ENCODE measurements at places on chromosomes 11 and 22.

GRCh38 chr22:16699326-16699725, 106.7 kb upstream of the CCT8L2 start:
- no peak for DNase-seq

DNA sequence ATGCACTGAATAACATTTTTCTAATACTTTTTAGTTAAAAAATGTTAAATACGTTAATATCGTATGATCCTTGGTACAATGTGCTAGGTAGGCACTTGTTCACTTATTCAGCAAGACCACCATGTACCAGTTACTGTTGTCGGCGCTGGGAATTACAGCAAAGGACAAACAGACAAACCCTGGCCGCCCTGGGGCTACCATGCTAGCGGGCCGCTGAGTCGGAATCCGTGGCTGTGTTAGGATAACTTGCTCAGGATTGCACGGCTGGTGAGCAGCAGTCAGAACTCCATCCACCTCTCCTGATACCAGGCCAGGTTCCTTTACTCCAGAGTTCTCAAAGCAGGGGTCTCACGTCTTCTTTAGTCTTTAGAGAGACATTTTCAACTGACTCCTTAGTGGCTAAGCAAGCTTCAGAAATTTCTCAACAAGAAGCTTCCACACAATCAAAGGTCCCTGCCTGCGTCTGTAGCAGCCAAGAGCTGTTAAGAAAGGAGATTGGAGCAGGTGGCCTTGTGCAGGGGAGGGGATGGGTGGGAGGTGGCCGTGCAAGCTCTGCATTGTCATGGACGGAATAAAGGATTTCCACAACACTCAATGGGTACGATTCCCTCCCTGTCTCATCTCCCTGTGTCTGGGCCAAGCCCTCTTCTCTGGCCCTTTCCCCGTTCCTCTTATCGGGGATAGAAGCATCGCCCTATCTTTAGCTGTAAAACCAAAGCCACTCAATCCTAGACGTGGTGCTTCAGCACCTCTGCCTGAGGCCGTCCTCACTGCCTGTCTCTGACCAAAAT, 39.8 kb upstream of the NNMT start:
- no peak for DNase-seq

GRCh38 chr11:88535916-88536547, 198.5 kb upstream of the CTSC start:
- no peak for DNase-seq

- no peak for DNase-seq
These were observed 599.2 kb upstream of the LUZP2 start for GRCh38 chr11:23897453-23898286.

DNA sequence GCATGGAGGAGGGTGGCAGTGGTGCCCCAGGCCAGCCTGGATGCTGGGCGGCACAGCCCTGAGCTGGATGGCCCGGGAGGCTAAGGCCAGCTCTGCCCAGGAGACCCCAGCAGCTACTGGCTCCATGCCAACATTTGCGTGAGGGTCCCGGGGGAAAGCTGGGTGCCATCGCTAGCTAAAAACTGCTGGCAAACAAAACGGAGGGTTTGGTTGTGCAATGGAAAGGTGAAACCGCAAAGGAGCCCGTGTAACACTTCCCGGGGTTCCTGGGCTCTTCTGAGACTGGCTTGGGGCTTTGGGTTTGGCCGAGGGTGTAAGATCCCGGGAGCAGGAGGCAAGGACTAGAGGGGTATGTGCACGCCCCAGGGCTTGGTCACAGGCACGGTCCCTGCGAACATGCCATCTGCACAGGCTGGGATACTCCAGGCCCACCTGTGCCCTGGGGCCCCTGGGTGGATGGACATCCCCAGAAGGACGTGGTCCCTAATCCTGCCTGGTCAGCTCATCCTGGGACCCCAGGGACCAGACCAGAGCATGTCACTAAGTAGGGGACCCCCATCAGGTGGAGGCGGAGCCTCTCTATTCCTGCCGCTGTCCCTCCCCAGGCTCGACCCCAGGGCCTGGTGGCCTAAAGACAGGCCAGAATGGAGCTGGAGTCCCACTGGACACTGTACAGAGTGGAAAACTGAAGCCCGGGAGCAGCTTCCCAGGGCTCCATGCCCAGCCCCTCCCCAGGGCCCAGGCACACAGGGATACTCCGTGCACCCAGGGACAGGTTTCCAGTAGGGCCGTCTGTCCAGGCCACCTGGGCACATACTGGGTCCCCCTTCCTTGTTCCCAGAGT, 44.6 kb downstream of the IGF2 start:
- no peak for DNase-seq

GRCh38 chr11:65130631-65131416, 3.5 kb downstream of the SYVN1 start:
- DNase-seq: no peak

DNA sequence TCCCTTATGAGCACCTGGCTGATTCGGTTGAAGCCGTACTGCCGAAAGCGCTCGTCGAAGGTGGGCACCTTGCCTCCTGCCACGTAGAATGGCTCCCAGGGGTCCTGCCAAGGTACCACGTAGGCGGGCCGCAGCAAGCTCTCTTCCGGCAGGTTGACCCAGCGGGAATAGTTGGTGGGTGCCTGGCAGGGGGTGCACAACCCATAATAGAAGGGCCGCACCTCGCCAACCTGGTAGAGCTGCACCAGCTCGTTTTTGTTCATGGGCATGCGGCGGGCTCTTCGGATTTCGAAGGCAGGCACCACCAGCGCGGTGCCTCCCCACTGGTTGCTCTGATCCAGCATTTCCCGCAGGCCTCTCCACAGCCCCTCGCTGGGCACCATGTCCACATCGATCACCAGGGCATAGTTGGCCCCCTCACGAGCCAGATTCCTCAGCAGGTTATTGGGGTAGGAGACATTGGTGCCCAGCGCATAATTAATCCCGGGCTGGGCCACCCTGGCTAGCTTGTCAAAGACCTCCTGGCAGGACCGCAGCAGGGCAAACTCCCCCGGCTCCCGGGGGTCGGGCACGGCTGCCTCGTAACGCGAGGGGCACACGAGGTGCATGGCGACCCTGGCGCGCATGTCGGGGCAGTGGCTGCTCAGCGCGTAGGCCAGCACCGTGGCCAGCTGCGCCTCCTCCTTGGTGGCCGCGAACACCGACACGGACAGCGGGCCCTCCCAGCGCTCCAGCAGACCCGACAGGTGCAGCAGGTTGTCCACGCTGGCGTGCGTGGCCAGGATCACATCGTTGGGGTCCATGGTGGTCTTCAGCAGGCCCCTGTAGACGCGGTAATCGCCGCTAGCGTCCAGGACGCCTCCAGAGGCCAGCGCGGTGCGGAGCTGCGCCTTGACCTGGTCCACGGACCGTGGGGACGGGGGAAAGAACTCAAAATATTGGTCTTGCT, 679 bp downstream of the B4GAT1 start:
- DNase-seq: no peak

DNA sequence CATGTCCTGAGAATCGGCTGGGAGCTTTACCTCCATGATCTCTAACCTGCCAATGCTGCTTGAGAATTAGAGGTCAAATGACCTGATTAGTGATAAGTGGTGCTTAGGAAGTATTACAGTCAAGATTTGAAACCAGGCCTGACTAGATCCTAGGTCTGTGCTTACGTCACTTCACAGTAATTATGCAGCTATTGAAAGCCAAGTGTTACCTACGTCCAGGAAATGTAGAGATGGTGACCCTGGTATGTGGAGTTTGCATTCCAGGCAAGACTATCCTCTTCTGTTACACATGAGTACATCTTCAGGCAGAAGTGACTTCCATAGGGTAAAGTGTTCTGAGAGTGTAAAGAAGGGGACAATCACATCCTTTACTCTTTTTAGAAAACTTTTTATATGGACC, 530.4 kb upstream of the TENM4 start:
- DNase-seq: no peak

DNA sequence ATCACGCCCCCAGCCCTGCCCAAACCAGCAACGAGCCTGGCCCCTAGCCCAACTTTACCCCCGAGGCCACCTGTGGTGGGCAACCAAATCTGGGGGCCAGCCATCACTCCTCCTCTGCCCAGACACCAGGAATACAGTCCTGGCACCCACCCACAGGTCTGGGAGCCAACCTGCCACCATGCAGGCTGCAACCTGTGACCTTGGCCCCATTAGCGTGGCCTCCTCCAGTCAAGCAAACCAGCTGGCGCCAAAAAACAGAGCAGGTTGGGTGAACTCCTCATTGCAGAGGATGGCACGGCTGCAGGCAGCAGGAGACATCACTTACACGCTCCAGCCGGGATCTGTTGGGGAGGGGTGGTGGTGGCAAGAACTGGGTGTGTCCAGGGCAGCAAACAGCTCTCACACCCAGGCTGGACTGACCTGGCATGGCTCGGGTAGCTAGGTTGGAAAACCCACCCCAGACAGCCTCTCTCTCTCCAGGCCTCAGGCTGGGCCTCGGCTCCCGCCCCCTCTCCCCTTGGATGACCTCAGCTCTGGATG, 65.5 kb upstream of the TCF20 start:
- no peak for DNase-seq

- no peak for DNase-seq
These were observed 49.6 kb upstream of the ME3 start for GRCh38 chr11:86722006-86722405.

GRCh38 chr11:103904324-103904667, 132.1 kb upstream of the DDI1 start:
- DNase-seq: no peak

GRCh38 chr11:64935359-64936081, at the start of gene GPHA2:
Gene GPHA2 (minus strand): TSS chr11:64935893. CDS start chr11:64935460, 433 bp downstream.
- DNase-seq: no peak

DNA sequence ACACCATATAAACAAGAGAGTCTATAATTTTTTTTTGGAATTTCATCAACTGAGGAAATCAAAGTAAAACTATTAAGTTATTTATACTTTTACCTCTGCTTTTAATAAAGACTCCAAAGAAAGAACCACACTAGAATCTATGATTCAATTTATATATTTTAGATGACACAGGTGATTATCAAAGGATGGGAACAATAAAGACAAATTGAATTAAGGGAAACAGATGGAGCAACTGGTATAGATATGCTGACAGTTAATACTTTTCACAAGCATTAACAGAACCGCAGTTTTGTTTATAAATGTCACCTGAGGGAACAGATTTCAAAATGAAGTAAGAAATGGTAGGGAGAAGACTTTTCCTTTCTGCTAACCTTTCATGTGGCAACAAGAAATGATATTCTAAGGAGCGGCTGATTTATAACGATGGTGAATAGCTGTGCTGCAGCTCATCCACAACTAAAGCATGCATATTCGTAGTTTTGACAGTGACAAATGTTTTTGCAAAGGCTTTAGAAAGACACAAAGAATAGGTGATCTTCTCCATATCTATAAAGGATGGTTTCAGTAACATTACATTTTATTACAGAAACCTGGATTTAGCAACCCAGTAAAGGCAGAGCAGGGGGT, 1502.9 kb upstream of the RAG2 start:
- no peak for DNase-seq

DNA sequence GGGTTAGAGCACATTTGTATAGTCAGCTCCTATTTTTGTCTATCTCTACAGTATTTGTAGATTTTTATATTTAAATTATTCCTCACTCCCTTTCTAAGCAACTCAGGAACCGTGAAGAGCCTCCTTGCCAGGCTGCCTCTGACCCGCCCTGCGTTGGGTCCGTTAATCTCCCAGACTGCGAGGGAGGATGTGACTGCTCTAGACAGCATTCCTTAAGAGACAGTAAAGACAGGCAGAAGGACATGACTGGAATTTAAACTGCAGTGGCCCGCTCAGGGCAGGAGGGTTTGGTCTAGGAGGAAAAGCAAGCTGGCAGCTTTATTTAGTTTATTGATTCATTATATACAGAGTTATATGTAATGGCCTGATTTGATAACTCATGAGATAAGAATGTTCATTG, 413.7 kb downstream of the TMEM135 start:
- no peak for DNase-seq

All from effector CD4-positive, alpha-beta T cell (primary cell).